ENCODE measurements at places on chromosomes 11 and 22.

DNA sequence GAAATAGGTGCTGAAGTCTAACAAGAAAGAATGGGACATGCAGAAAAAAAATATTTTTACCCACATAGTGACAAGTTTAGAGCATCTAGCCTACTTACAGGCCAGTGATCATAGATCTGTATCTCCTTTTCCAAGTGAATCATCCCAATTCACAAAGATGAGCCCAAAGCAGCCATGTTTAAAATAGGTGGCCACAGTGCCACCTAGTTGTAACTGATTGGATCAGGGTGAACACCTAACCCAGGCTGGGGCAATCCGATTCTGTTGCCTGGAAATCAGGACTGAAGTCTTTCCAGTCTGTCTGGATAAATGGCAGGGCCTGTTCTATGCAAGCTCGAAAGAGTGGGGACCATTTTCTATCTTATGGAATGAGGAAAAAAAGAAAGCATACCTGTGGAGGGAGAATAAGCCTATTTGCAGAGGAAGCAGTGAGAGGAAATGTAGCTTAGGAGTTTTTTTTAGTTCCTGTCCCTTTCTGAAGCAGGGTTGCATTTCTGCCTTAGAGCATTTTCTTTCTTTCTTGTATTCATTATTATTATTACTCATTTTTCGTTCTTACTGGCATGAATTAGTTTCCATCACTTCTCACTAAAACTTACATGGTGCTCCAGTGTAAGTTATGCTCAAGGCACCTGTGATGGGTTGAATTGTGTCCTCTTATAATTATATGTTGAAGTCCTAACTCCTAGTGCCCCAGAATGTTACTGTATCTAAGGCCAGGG, 113.2 kb upstream of the RAG2 start:
- DNase-seq: no peak

GRCh38 chr11:118216621-118217481, 8.0 kb downstream of the JAML start:
- DNase-seq: no peak

DNA sequence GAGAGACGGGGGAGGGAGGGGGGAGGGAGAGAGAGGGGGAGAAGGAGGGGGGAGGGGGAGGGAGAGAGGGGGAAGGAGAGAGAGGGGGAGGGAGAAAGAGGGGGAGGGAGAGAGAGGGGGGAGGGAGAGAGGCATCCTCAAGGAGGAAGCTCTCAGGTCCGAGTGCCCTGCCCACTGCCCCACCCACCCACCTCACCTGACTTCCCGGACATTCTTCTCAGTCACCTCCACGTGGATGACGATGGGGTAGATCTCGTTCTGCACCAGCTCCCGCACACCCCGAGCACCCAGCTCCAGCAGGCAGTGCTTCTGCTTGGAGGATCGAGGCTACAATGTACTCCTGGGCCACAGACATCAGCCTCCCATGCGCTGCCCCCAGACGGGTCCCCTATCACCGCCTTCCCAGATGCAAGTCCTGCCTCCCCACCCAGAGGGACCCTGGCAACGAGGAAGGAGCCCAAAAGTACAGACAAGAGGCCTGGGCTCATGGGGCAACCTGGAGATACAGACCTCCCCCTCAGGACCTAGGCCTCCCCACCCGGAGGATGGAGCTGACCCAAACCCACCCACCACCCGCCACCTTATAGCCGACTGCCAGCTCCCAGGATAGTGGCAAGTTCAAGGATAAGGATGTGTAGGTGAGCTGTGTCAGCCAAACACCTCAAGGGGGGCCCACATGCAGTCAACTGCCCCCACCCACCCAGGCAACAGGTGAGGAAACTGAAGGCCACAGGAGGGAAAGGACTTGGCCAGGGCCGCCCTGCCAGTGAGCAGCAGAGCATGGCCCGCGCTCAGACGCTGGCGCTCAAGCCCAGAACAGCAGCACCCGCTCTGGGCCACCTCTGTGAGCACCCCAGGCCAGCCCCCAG, 5.6 kb upstream of the MFNG start:
- DNase-seq: no peak

DNA sequence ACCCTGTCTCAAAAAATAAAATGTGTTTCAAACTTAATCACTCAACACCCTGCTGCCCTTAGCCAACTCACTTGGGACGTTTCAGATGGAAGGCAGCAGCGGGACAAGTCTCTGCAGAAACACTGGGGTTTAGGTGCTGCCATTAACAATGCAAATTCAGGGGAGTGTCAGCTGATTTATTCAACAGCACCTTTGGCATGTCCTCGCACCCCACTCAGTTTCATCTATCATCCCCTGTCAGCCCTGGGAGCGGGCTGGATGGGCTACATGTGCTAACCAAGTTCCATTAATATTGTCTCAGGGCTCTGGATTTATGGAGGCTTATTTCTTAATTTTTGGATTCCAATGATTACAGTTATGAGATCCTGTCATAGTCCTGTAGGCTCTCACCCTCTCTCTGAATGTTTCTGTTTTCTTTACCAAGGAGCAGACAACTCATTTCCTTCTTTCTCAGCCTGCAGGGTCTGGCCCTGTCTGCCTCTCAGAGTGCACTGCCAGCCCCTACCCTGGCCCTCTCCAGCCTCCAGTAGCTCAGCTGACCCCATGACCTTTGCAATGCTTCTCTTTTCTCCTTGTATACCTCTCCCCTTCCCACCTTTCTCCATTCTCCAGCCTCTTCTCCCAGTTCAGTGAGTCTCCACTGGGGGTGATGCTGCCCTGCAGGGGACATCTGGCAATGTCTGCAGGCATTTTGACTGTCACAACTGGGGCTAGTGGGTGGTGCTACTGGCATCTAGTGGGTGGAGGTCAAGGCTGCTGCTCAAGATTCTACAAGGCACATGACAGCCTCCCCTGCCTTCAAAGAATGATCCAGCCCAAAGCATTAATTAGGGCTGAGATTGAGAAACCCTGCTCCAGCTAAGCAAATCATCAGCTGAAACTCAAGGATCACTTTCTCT, 79.0 kb downstream of the APIP start:
- DNase-seq: no peak

DNA sequence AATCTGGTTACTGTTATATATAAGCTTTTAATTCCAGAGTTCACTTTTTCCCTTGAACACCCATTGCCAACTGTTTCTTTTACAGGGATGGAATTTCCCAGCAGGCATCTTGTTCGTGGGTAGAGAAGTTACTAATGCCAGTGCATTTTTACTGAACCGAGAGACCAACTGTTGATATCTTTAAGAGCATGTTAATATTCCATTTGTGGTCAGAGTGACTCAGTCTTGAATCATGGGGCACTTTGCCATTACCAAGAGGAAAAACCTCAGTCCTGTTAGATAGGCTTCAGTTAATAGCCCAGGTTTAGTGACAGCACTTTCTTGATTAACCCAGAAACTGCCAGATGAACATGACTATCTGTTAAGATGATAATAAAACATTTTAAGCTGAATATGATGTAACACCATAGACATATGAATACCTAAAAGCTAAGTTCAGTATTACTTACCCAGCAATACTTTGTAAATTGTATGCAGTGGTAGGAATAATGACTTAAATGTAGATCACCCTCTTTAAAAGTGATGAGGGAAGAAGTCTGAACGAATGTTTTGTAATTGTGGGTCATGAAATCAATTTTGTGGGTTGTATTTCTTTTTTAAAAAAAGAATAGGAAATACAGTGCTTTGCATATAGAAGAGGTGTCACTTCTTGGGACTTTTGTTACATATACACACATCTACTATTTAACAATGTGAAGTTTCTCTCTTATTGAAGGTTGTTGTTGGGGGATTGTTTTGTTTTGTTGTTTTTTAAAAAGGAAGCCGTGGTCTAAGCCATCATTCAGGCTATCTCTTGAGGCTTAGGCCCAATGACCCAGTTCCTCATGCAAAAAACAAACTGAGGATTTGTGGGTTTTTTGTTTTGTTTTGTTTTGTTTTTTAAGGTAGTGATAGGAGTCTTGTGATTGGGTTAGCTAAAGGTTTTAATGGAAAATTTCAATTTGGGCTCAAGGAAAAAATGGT, 79.2 kb upstream of the GRIK4 start:
- no peak for DNase-seq

GRCh38 chr11:131977231-131977630, 606.8 kb downstream of the NTM start:
- no peak for DNase-seq

DNA sequence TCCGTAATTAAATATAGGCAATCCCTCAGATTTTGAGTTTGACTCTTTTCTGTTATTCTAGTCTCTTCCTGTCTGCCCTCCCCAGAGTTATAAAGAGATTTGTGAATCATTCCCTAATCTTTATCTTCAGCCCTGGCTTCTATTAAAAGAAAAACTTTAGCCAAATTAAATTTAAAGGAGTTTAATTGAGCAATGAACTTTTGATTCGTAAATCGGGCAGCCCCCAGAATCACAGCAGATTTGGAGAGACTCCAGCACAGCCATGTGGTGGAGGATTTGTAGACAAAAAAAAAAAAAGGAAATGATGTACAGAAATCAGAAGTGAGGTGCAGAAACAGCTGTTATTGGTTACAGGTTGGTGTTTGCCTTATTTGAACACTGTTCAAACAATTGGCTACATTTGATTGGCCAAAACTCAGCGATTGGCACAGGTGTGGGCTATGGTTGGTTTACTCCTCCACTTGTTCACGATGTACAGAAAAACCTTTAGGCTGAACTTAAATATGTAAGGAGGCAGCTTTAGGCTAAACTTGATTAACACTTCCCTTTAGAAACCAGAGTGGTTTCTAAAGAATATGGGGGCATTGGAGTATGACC, 2.3 kb upstream of the ALKBH8 start:
- no peak for DNase-seq

DNA sequence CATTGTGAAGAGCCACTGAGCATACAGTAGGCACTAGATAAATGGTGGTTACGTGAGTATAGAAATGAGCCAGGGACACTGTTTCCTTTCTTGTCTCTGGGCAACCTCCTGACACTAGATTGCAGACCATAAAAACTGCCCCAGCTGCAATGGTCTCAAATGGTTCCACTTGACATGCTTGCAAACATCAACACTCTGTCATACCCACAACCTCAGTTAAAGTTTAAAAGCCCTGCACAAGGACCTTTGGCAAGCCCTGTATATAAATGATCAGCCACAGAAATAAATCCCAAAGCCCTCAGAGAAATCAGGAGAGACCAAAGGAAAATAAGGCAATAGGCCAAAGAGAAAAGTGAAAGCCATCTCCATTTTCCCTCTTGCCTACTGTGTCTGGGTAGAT, 20.7 kb downstream of the PLEKHA7 start:
- DNase-seq: no peak

- DNase-seq: no peak
Observed at GRCh38 chr22:44373234-44373633, 60.5 kb upstream of the SHISAL1 start.

DNA sequence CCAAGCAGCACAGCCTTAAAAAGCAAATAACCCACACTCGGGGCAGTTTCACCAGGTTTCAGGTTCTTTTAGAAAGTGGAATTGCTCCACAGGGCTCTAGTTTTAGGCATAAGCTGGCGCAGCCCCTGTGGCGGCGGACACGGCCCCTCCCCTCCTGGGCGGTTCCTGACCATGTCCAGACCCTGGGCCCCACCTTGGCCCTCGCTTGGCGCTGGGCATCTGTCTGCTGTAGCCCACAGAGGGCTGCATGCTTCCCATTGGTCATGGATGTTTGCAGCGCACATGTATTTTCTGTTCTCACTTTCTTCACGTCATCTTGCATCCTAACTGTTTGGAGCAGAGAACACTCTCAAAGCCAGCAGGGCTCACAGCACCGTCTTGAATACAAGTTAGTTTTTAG, 244.3 kb downstream of the BRD1 start:
- DNase-seq: no peak

- no peak for DNase-seq
Observed at GRCh38 chr22:38943882-38944281, 13.5 kb upstream of the APOBEC3A start.

- no peak for DNase-seq
Observed at GRCh38 chr11:13228572-13228971, 49.0 kb upstream of the BMAL1 start.

- DNase-seq: no peak
Observed at GRCh38 chr11:71504531-71504930, 22.5 kb upstream of the KRTAP5-7 start.

GRCh38 chr11:121895919-121896318, 220.1 kb downstream of the BLID start:
- no peak for DNase-seq

- no peak for DNase-seq
Observed at GRCh38 chr11:64198511-64198910, 8.0 kb upstream of the FERMT3 start.

DNA sequence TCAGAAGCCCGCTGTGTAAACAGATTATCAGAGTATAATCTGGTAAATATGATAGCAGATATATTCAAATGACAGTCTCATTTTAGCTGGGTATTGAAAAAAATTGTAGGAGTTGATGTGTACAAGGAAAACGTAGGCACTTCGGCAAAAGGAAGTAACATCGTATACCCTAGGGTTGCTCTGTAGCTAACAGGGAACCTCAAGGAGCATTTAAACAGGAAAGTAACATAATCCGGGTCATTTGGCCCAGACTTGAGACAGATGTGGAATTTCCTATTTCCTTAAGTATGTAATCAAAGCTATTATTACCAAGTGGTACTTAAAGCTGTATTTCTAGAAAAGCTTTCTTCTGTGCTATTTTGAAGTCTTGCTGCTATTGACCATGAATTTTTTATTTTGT, 215.6 kb downstream of the DDX10 start:
- DNase-seq: no peak

GRCh38 chr11:12120031-12121008, 9.9 kb downstream of the MICAL2 start:
- DNase-seq: no peak

GRCh38 chr11:46912526-46913150, 5.7 kb downstream of the LRP4 start:
- DNase-seq: no peak

DNA sequence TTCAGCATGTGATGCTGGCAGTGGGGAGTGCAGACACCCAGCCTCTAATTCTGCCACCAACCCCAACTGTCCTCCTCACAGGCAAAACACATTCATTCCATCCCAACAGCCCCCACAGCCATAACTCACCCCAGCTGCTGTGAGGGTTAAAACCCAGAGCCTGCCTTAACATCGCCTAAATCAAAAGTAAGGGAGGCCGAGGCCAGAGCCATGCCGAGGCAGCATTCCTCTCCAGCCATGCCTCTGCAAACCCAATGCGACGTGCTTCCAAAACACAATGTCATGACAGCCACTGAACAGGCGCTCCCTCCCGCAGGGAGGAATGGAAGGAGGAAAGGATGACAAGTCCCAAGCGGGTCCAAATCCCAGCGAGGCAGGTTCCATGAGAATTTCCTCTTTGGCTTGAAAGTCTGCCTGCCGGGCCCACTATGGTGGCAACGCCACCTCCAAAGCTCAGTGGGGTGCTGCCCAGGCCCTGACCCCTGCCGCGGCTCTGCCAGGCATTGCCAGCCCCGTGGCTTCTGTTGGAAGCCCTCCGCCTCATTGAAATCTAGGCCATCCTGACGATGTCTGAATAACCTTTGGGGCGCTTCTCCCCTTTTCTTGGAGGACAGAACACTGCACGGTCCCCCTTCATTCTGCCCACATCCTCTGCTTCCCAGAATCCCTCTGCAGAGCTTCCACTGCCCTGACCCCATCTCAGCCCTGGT, 472.3 kb downstream of the BRD1 start:
- DNase-seq: no peak

DNA sequence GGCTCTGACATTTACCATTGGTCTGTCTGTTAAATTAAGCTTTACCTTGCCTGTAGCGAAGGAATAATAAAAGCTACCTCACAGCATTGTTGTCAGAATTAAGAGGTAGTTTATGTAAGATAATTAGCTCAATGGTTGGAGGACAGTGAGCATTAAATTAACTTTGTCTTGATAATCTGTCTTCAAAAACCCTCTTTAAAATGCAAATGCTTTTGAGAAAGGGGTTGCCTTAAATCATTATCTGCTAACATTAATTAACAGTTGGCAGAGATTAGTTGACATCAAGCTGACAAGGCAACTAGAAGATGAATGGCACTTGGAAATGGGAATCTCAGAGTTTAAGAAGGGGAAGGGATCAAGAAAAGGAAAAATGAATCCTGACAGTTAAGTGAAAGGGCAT, 761.1 kb upstream of the ARHGAP42 start:
- no peak for DNase-seq
